ENCODE measurements at places on chromosomes 5 and 9.

DNA sequence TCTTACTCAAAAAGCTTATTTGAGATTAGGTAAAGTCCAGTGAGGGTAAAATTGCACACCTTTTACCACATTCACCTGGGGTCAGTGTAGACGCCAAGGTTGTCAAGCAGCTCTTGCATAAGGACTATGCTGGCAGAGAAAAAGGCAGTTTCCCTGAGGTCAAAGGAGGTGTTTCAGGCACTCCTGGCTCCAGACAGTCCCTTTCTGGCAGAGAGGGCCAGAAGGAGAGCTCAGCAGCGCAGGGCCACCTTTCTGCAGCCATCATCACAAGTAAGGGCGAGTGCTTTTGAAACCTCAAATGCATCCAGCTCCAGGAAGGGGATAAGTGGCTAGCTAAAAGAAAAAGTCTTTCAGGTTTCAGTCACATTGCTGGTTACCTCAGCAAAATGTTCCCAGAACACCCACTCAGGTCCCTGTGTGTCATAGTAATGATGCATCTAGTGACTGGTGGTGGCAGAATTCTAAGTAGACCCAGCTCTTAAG lies 16.7 kb upstream of the IL13 start:
- H3K4me1 ChIP-seq, result no peaks in the 10 kb centered on the region
- no peak for DNase-seq
- no peak overlapping the region for H3K4me3 ChIP-seq

- H3K27me3 ChIP-seq, result no peaks in the 10 kb centered on the region
- H3K36me3 ChIP-seq, result no peaks in the 10 kb centered on the region
- DNase-seq, result no peak
- H3K4me1 ChIP-seq, result peaks cover 8% of the 10 kb centered on the region
- no peak overlapping the region for H3K27ac ChIP-seq
- H3K4me3 ChIP-seq, result no peak overlapping the region
Measured at GRCh38 chr5:83001796-83002381, 75.3 kb downstream of the TMEM167A start.

GRCh38 chr5:93165559-93165958 lies 415.5 kb downstream of the NR2F1-AS1 start:
- H3K4me1 ChIP-seq, result peaks cover 2% of the 10 kb centered on the region
- H3K27me3 ChIP-seq, result no peaks in the 10 kb centered on the region
- H3K27ac ChIP-seq, result no peak overlapping the region

- no peaks in the 10 kb centered on the region for H3K27me3 ChIP-seq
- H3K4me1 ChIP-seq, result peaks cover 2% of the 10 kb centered on the region
- no peaks in the 10 kb centered on the region for H3K36me3 ChIP-seq
- peak; percentile 19 for DNase-seq
Measured at GRCh38 chr9:107597743-107598217, 108.2 kb upstream of the KLF4 start.

DNA sequence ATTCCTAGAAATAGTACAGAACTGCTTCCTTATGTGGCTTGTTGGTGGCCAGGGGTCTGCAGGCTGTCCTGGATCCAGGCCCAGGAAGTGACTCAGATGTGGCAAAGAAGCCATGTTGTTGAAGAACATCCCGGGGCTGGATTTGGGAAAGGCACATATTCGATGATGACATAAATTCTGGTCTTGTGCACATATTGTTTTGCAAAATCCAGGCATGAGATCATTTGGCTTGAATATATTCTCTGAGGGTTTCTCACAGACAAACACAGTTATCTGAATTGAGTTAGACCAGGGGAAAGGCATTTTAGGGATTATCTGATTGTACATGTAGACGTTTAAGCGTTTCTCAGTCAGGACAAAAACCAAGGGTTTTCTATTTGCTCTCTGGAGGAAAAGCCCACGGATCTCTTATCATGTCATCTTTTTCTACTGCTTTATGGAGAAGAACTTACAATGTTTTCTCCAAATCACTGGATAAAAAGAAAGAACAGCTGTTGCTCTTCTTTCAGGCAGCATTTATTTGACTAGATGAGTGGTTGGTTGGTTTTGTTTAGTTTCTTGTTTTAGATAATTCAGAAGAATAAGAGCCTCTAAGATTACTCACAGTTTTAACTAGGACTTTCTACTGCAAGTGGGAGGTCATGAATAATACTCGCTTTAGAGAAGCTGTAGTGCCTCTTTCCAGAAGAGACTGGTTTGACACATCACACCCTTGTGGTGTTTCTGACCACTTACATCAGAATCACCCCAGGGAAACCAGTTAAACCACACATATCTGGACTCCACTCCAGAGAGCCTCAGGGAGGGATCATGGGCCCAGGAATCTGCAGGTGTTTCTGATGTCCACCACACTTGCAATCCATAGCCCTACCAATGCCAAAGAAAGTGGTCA lies 29.5 kb upstream of the LHFPL2 start:
- H3K27me3 ChIP-seq, result no peaks in the 10 kb centered on the region
- peak; percentile 45 for DNase-seq
- no peak overlapping the region for H3K4me3 ChIP-seq
- no peaks in the 10 kb centered on the region for H3K36me3 ChIP-seq
- no peaks in the 10 kb centered on the region for H3K4me1 ChIP-seq

DNA sequence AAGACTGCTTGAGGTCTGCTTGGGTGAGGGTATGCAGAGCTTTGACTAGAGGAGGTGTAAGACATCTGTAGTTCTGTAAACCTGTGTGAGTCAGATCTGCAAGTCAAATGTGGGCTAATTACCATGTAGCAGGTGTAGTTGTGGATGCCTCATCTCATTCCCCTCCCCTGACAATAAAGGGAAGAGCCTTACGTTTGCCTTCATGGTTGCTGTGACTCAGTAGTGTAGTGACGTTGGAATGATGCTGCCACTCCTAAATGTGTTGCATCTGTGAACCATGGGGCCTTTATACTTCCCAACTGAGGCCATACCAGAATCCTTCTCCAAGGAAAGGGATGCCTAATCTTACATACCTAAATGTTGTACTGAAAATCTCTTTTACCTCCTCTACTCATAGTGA lies 26.0 kb downstream of the PRDM6 start:
- H3K27me3 ChIP-seq, result no peaks in the 10 kb centered on the region
- H3K4me3 ChIP-seq, result no peak overlapping the region
- H3K36me3 ChIP-seq, result no peaks in the 10 kb centered on the region
- H3K27ac ChIP-seq, result no peak overlapping the region

DNA sequence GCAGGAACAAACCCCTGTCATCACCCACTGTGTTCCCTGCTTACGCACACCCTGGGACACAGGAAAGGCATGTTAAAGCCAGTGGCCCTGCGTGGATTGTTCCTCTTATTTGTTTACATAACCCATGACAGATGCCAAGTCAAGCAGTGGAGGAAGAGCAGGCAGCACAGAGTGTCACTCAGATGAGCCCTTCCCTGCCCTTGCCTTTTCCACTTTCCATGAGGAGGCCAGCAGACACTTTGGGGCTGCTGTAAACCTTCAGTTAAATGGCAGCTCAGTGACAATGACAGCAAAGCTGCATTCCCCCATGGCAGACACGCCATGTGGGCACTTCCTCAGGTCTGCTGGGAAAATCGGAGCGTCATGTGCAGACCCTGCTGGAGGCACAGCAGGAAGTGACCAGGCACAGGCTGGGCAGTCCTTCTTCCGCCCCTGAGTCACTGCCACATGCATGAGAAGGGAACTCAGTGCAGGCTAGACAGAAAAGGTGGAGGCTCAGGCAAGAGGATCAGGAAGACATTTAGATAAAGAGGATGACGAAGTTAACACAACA lies 216.8 kb upstream of the PIK3R1 start:
- no peaks in the 10 kb centered on the region for H3K4me1 ChIP-seq
- H3K27me3 ChIP-seq, result no peaks in the 10 kb centered on the region
- H3K4me3 ChIP-seq, result no peak overlapping the region

GRCh38 chr9:89410641-89411350 lies 87.1 kb downstream of the SEMA4D start:
- no peak overlapping the region for H3K27ac ChIP-seq
- H3K4me3 ChIP-seq, result no peak overlapping the region
- H3K27me3 ChIP-seq, result no peaks in the 10 kb centered on the region
- no peaks in the 10 kb centered on the region for H3K36me3 ChIP-seq
- H3K4me1 ChIP-seq, result peaks cover 14% of the 10 kb centered on the region
